Renal cortical epithelial cell (primary cell): ENCODE measurements at places on chromosomes 2 and 18.

DNA sequence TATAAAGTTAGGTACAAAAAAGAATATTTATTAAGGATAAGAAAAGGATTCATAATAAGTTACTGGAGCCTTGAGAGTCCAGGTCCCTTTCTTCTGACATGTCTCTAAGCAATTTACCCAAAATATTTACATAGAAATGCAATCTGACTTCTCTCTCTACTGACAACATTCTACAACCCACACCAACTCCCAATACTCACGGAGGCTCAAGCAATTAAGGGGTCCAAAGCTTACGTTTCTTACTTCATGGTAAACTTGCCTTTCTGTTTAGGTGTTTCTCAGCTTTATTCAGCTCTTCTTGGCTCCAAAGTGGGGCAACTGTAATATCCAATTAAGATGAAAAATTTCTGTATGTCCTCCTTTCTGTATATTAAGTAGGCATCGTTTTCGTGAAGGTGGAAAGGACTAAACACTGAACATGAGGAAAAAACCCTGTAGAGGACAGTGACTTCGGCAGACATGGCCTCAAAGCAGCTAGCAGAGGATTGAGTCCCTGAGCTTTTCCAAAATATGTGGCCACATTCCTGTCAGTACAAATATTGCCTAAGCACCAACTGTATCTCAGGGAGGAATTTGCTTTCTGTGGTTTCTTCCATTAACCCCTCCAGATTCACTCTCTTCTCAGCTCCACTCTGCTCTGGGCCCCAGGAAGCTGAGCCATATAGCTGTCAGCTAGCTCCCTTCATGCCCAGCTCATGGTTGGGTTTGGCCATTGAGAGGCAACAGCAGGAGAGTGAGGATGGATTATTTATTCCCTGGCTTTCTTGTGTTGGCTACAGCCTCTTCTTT lies 67.9 kb upstream of the GLS start:
- DNase-seq, result no peak

- no peak for DNase-seq
These were observed 70.0 kb downstream of the VSNL1 start for GRCh38 chr2:17610521-17610920.

GRCh38 chr2:68537809-68538208 lies 70.4 kb downstream of the APLF start:
- no peak for DNase-seq

DNA sequence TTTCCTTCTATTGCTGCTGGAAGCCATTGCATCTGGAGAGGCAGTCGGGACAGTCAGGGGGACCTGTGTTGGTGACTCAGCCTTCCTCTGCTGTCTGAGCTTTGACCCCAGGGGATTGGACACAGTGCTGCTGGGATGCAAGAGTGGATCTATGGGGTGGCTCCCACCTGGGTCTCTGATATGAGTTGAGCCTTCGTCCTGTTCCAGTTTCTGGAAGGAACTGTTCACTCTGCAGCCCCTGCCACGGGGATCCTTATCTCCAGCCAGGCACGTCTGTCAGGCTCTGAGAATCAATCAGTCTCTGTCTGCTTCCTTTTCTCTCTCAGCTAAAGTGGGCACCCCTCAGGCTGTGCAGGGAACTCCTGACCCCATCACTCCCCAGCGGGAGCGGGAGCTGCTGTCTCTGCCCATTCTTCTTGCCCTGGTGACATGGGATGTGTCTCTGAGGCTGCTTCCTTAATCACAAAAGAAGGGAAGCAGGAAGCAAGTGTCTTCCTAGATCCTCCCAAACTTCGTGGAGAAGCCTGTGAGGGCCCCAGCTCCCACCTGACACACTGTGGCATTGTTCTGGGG lies 51.7 kb downstream of the ARHGAP28 start:
- DNase-seq, result no peak

DNA sequence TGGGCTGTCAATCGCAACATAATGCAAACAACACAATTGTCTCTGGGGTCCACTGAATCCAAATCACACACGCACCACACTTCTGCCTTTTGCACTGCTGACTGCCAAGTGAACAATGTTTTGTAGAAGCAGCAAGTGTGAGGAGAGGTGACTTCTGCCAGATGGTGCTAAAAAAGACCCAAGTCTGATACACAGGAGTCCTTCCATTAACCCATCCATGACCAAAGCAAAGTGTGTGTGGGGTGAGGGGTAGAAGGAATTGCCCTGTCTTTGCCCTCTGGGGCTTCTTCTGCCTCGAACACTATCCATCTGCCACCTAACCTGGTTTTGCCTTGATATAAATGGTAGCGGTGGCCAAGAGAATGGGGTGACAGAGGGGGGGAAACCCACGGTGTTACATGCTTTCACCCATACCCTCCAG lies 50.0 kb downstream of the C2orf42 start:
- DNase-seq, result no peak

DNA sequence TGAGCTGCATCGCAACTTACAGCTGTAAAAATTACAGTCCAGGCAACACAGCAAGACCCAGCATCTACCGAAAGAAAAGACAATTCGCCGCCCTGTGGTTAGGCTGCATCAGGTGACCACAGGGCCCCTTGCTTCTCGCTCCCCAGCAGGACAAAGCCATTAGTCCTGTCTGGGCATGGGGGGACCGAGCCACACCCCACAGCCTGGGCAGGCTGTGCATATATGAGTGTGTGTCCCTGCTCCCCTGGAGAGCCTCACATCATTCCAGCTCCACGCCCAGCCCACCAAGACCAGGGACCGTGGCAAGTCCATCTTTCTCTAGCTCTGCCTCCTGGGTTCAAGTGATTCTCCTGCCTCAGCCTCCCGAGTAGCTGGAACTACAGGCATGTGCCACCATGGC lies 33.9 kb downstream of the SNORC start:
- no peak for DNase-seq
